AG10803 (cell line): ENCODE measurements at places on chromosomes 13 and 19.

GRCh38 chr13:79735228-79735627 lies 254.3 kb downstream of the NDFIP2 start:
- DNase-seq = peak; percentile 63

DNA sequence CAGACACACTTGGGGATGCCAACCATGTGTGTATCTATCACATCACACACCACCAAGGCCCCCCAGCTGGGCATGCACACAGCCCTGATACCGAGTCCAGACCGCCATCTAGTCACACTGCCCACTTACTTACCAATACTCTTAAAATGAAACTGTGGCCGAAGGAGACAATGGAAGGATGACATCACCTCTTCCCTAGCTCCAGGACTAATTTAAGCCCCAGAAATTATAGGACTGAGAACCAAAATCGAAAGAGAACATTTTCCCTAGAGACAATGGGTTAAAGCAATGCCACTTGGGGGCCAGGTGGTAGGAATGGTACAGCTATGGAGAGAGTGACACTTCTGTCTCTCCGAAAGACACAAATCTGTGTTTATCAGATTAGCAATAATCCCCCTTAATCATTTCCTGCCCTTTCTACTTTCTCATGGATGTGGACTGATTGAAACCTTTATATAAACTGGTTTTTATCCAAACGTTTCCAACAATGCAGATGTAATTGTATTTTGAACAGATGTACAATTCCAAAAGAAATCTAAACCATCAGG lies 663 bp upstream of the GGACT start:
- no peak for DNase-seq

- no peak for DNase-seq
These were observed 59.1 kb upstream of the TNFRSF19 start for GRCh38 chr13:23510979-23511735.

DNA sequence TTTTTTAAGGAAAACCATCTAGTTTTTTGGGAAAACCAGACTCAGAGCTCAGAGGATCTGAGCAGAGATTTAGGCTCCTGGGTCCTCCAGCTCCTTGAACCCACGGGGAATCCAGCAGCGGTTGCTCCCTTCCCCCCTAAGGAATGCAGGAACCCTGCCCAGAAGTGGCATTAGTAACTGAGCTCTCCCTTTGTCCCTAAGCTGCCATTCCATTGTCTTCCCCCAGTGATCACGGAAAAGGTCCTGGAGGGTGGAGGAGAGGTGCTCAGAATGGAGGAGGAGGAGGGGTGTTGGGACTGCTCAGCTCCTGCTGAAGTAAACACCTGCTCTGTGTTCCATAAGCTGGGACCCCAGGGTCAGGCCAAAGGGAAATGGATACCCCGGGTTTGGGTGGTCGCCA lies 16.8 kb upstream of the OR1M1 start:
- no peak for DNase-seq

DNA sequence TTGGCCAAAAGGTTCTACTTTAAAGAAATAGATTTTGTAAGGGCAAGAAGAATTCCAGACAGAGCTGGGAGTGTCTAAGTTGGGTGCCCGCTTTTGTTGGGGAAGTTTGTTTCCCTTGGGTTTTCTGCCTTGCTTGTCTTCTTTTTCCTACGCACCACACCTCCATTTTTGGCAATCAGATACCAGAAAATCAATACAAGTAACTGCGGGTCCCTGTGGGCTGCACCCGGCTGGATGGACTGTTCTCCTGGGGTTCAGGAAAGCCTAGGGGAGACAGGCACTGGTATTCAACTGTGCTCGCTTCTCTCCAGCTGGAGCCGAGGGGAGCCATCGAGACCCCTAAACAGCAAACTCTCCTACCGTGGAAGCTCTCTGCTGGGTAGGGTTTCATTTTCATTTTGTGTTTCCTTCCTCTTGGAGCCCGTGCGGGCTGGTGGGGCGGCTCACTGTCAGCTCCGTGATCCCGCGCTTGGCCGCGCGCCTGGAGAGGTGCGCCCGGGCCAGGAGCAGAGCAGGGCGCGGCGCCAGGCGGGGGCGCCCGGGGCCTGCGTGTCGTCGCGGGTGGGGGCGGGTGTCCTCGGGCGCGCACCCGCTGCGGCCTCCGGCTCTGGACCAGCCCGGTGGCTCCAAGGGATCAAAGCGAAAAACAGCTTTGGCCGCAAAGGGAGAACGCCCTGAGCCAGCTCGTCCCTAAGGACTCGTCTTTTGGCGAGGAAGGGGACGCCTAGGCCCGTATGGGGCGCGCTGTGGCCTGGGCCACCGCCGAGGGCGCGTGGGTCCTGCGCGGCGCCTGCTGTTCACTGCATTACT lies 347.2 kb downstream of the ZNF536 start:
- peak; percentile 26 for DNase-seq

- no peak for DNase-seq
These were observed 15.5 kb downstream of the KASH5 start for GRCh38 chr19:49403404-49404187.

DNA sequence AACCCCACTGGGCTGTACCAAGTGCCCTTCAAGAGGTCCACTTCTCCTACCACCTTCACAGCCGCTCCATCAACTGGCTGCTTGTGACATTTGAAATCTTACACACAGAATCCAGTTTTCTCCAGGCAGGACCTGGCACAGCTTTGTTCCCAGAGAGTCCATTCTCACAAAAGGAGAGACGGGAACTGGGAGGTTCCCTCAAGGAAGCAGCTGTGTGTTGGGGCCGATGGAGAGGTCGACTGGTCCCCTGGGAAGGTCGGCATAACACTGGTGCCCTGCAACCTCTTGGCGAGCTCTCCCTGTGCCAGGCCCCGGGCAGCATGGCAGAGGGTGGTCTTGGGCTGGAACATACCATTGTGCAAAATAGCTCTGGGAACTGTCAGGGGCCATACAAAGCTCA lies 21.5 kb downstream of the ELL start:
- DNase-seq = no peak

- no peak for DNase-seq
These were observed 201.5 kb upstream of the GPR12 start for GRCh38 chr13:26961890-26962615.

DNA sequence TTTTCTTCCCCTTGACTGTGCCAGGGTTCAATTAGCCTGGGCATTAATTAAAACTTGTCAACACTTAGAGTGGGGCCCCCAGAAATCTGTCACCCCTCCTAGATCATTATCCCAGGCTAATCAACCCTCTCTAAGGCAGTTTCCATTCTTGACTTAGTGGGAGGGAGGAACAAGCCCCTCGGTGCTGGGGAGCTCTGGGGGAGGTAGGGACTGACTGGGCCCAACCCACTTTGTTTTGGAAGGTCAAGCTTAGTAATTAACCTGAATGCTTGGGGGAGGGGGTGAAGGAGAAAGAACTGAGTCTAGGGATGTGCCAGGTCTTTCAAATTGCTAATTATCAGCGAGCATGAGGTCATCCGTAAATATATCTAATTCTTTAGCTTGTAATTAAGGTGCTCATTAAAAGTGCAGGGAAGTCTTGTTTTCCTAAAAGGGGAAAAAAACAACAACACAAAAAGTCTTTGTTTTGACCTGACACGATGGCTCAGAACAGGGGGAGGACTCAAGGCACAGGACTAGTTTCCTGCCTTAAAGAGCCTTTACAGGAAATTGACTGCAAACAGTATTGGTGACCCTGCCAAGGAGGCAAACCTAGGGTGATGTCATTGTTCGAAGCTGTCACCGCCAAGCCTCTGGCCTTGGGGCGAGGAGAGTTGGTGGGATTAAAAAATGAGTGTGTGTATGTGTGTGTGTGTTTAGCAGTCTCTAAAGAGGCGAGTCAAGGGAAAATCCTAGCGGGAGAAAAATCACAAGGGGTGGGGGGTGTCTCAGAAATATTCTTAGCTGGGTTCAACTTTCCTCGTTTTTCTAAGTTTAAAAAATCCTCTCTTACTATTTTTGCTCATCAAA lies 19.4 kb downstream of the ACTN4 start:
- peak; percentile 87 for DNase-seq

DNA sequence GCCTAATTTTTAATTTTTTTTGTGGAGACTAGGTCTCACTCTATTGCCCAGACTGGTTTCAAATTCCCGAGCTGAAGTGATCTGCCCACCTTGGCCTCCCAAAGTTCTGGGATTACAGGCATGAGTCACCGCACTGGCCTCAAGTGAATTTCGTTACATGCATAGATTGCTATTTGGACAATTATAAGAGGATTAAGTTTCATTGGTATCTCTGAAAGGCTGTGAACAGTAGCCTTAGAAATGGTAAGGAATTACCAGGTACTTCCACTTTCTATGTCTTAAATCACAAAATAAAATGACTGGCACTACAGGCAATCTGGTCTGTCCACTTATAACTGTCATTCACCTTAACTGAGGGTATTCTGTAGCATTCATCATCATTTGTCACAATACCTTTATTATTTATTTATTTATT lies 2.9 kb upstream of the CCDC9 start:
- peak; percentile 87 for DNase-seq

DNA sequence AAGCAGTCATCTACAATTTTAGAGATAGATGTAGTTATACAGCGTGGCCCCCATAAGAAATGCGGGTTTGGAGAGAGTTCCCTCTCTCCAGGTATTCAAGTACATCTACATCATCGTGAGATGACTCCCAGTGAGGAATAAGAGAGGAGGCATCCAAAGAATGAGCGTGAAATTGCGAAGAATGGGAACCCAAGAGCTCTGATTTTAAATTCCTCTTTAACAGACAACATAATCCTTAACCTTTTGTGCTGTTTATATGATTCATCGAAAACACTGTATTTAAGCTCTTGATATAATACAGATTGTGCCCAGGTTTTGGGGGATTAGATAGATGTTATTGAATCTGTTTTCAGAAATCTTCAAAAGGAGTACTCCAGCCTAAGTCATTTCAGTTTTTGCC lies 161.5 kb downstream of the COG6 start:
- no peak for DNase-seq
